ENCODE measurements at places on chromosomes 3 and 15. TPM values are rescaled to one million over a fixed set of nuclear protein-coding genes. Genes with fewer than 3 reads are reported as not detected.
A peak's percentile ranks its signal among the peaks of the same experiment; 100 is the strongest.

- no peak for DNase-seq
Measured at GRCh38 chr15:49441816-49442215, 18.8 kb downstream of the FGF7 start.

- DNase-seq: no peak
Measured at GRCh38 chr3:155079746-155080487, at the start of gene MME. MME (plus strand) TSS chr3:155080319; CDS start chr3:155084168, 3,849 bp downstream.

DNA sequence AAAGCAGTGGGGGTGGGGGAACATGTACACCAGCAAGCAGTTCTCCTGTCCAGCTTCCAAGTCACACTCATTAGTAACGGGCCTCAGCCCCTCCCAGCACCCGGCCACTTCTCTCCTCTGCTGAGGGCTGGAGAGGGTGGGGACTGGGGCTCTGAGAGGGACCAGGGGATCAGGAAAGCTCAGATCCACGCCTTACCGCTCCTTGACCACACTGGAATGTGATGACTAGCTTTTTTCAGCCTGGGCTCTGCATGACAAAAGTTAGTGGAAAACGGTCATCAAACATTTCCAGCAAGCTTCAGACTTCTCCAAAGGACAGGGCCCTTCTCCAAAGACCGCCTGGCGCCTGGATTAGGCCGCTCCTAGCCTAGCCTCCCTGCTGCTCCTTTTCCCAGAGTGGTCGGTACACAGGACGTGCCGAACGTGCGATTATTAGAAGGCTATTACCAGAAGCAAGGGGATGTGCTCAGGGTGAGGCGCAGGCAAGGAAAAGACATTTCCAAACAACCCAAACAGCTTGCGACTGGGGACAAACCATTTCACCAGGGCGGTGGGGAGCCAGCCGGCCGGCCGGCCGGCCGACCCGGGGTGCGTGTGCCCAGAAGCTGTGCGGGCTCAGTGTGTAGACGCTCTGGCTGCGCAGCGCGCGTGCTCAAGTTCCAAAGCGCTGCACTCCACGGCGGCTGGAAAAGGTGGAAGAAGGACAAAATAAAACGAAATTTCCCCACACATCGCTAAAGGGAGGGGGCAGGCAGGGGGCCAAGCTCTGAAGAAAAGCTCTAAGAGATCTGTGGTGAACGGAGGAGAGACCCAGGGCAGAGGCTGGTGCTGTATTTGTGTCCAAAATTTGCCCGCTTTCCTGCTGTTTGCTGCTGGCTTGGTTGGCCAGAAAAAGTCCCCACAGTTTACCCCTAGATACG is 51.0 kb upstream of the SSR3 start:
- DNase-seq: peak; percentile 76

GRCh38 chr3:12268049-12268735 is 20.7 kb upstream of the PPARG start:
- DNase-seq: no peak

DNA sequence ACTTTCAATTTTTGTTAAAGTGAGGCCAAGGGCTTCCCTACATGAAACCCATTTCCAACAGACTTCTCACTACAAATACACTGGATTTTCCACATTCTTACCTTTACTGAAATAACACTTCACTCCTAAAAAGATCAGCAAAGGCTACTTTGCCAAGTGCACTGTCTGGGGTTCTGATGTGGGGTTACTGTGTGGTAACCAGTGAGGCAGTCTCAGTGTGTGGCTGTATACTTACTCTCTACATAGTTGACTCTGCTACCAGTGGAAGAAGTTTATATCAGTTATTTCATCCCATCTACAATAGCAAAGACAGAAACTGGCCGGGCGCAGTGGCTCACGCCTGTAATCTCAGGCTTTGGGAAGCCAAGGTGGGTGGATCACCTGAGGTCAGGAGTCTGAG is 5.6 kb downstream of the WDR82 start:
- no peak for DNase-seq

GRCh38 chr3:54056521-54056920 is 65.8 kb upstream of the CACNA2D3 start:
- no peak for DNase-seq

- DNase-seq: no peak
Measured at GRCh38 chr15:69789648-69790393, 307.9 kb downstream of the TLE3 start.

DNA sequence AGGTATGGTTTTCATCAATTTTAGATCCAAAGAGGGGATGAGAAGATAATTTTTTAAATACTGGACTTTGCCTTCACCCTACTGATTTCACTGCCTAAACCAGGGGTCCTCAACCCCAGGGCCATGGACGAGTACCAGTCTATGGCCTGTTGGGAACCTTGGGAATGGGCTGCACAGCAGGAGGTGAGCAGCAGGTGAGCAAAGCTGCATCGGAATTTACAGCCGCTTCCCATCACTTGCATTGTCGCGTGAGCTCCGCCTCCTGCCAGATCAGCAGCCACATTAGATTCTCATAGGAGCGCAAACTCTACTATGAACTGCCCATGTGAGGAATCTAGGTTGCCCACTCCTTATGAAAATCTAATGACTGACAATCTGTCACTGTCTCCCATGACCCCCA is 76.3 kb upstream of the TTBK2 start:
- DNase-seq: no peak

Gene BMF
- 4.6 TPM for total RNA-seq

Gene ECE2
- total RNA-seq: not detected

Gene NEO1
- 31.0 TPM for total RNA-seq

Gene TRIM59
- 33.0 TPM for total RNA-seq

Gene GCNT3
- total RNA-seq: 8.5 TPM

Gene GPR171
- total RNA-seq: not detected

Gene MPI
- total RNA-seq: 66.1 TPM

Gene CASR
- not detected for total RNA-seq

Measured in epithelial cell of proximal tubule (primary cell).